ENCODE measurements at places on chromosomes 7 and 10.

GRCh38 chr10:68899186-68899745 lies 1.8 kb upstream of the DDX50 start:
- DNase-seq: no peak

- DNase-seq: peak; percentile 72
Observed at GRCh38 chr10:5873515-5873995, 16.1 kb downstream of the ANKRD16 start.

DNA sequence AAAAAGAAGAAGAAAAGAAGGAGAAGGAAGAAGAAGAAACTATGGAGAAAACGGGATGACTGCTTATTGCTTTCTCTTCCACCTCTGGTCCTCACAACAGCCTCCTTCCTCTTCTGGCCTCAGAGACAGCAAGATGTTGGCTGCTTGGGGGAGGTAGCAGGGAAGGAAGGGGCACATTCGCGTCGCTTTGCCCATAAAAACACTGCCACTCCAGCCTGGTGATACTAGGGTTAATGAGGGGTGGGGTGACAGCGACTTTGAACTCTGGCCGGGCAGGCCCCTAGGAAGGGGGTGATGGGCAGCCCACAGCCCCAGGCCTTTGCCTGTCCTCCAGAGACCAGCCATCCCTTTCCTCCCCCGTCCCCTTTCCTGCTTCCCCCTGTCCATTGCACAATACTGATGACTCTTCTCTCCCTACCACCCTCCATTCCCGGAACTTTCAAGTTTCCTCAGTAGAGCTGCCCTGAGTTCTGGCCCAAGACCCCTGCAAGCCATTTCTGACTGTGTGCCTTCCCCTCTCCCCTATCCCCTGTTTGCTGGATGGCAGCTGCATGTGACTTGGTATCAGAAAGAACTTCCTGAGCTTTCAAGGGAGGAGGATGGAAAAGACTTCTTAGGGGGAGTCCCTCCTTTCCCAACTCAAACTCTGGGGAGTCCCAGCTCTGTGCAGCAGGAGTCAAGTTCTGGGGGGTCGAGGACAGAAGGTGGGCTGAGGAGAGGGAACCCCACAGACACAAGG lies 2.2 kb upstream of the CUEDC2 start:
- no peak for DNase-seq

- no peak for DNase-seq
Observed at GRCh38 chr7:69539531-69539930, 58.7 kb upstream of the AUTS2 start.

DNA sequence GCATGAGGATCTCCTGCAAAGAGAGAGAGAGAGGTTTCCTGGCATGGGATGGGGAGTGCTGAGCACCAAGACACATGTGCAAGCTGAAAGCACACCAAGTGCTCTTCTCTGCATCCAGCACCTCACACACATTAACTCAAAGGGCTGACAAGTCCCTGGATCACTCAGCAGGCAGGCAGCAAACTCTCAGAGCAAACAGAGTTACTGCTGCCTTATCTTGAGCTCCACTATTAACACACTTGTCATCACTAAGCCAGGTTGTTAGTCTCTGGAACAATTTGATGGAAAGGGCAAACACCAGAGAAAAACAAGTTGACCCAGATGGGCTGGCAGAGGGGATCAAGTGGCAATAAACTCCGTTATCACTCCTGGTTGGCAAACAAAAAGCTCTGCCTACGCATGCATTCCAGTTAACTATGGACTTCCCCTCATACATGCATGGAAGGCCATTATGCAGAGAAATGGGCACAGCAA lies 349.9 kb downstream of the KCNMA1 start:
- no peak for DNase-seq

GRCh38 chr10:65010845-65011244 lies 1489.6 kb downstream of the REEP3 start:
- no peak for DNase-seq

- no peak for DNase-seq
Observed at GRCh38 chr10:121102706-121103105, 251.5 kb downstream of the WDR11 start.

- DNase-seq: no peak
Observed at GRCh38 chr10:66823301-66823700, 102.5 kb upstream of the LRRTM3 start.

DNA sequence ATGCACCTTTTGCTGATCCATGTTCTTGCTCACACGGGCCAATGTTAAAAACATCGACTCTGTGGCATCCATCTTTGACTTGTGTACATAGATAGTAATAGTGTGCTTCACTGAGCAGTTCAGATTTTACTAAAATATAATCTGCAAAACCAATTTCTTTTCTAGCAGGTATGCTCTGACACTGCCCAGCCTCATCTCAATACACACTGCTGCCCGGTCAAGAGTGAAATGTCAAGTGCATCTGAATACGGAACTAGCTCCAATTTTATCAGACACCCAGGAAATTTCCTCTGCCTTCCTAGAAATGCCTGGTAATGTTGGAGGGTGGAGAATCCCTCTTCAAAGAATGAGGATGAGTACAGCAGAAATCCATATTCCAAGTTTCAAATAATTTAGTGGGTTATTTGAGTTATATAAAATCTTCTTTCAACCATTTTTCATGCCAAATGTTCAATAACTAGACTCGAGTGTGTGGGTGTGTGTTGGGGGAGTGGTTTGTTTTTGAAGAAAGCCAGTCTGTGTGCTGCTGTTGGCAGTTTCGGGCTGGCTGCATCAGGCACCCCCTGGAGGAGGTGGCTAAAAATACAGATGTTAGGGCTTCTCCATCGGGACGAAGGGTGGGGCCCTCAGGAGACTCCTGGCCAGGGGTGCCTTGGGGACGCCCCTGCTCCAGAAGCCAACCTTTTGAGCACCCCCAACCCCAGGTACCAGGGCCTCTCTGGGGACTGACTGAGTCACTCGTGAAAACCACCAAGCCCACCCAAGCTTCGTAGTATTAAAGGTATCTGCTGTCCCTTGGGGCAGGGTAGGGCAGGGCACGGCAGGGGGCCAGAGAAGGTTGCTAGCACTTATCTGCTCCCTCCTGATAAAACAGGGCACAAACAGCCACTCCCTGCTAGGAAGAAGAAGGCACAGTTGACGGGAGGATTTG lies 15.4 kb downstream of the CTBP2 start:
- DNase-seq: no peak

- peak; percentile 24 for DNase-seq
Observed at GRCh38 chr7:47088329-47089067, 493.4 kb downstream of the TNS3 start.

- no peak for DNase-seq
Observed at GRCh38 chr7:87345962-87346371, 503 bp downstream of the CROT start.

DNA sequence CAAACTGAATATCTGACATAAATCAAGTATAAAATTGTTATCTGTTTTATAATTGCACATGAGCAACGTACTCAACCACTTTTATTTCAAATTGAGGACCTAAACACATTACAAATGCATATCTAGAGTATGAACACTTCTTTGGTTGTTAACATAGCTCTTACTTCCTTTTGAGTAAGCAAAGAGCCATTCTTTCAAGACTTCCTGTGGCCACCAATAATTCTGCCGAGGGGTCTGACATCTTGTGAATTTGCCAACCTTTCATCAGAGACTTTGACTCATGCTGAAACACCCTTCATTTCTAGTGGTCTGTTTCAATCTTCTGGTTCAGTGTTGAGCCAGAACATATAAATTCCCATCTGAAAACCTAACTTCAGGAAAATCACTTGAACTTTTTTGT lies 59.4 kb downstream of the CDK14 start:
- DNase-seq: no peak

GRCh38 chr7:33062023-33062781 lies at the start of gene NT5C3A:
TSS of gene NT5C3A (minus strand) at chr7:33062776. CDS start at chr7:33062705, 71 bp downstream.
- peak; percentile 50 for DNase-seq

DNA sequence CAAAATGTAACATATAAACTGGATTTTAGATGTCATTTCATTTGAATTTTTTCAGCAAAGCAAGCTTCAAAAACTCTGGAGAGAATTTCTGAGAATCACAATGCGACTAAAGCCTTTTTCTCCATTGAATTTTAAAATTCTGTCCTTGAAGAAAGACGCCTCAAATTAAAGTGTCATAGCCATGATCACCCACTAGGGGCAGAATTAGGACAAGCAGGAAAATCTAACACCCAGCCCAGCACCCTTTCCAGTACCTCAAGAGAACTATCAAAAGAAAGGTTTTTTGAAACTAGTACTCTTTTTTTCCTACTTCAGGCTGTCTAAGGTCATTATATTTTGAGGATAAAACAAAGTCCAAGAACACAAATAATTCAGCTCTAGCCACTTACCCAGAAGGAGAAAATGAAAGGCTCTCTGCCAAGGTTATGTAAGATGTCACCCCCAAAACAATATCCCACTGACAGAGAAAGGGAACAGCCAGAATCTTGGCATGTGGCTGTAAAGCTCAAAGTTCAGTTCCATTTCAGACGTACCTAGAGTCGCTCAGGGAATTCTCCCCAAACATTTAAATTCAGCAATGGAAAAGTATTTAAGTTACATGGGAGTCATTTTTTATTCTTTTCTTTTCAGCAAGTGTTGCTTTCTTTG lies 299.4 kb downstream of the SNX13 start:
- DNase-seq: peak; percentile 27

- DNase-seq: no peak
Observed at GRCh38 chr7:109125001-109125400, 555.3 kb downstream of the DNAJB9 start.

- no peak for DNase-seq
Observed at GRCh38 chr7:82805527-82805960, 357.1 kb downstream of the PCLO start.

DNA sequence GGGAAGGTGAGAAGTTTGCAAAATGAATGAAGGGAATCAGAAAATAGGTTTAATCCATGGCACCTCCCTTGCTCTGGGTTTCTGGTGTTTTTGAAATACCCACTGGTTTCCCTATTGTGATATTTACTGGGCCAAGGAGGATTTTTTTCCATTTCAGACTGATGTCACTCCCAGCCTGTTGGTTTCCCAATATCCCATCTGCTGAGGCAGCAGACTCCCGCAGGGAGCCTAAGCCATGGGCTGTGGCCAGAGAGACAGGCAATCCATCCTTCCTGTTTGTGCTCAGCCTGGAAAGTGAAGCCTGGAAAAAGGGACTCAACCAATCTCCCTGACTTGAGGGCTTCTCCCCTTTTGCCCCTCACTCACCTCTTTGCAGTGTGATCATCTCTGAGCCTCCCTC lies 22.8 kb downstream of the FAM107B start:
- no peak for DNase-seq

- DNase-seq: no peak
Observed at GRCh38 chr7:131401194-131401593, 73.5 kb downstream of the MKLN1 start.

- DNase-seq: no peak
Observed at GRCh38 chr10:77187376-77187999, 450.1 kb downstream of the KCNMA1 start.

DNA sequence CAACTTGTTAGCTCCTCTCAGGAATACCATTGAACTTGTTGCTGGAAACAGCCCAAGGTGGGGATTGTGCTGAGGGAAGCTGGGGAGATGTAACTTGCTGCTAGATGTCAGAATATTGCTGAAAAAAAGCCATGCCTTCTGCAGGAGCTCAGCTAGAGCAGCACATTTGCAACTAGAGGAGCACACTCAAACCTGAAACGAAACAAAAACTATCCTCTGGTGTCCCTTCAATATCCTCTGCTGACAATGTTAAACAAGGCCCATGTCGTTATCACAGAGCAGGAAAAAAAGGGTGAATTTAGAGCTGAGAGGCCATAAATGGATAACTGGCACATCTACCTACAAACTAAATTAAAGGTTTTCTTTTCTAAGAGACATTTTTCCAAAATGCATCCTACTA lies 53.7 kb upstream of the MACC1 start:
- no peak for DNase-seq

- no peak for DNase-seq
Observed at GRCh38 chr7:69687739-69688433, 89.6 kb downstream of the AUTS2 start.

GRCh38 chr10:96138102-96138501 lies 8.0 kb downstream of the ZNF518A start:
- DNase-seq: no peak

DNA sequence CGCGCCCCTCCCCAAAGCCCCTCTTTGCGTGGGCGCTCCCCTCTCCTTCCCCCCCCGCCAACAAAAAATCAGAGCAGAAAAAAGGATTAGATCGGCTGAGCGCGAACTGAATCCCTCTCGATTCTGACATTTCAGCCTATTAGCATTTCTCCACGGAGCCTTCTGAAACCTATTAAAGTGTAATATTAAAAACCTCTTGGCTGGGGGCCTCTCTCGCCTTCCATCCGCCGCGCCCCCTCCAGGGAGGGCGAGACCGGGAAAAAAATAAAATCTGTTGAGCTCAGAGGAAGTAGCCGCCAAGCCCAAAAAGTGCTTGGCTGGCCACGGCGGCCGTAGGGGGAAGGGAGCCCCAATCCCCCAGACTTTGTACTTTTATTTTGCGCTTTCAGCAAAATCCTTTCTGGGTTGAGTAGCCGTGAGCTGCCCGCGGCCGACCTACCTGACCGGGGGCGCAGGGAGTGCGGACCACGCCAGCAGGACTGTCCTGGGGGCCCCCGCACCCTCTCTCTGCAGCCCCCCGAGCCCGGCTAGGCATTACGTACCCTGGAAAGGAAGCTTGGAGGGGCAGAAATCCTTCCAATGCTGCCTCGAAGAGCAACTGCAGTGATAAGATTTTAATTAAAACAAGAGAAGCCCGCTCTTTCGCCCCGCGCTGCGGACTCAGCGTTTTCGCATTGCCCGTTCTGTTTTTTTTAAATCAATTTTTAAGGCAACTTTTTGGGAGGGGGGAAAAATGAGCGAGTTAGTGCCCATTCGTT lies 1.3 kb upstream of the TNRC18 start:
- peak; percentile 11 for DNase-seq

DNA sequence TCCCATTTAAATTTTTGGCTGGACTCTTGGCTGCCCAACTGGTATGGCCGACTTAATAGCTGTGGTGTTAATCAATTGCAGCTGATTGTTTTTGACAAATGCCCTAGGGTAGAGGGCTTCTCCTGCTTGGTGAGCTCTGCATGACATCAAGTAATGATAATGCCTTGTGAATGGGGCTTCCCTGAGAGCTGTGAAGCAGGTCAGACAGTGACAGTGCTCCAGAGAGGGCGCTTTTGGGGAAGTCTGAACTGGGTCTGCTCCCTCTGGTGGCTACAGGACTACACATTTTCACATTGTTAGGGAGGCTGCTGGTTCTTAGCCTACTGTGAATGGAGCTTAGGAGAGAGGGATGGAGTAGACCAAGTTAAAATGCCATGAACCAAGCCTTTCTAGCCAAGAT lies 98.8 kb downstream of the SDK1 start:
- no peak for DNase-seq

- DNase-seq: no peak
Observed at GRCh38 chr10:52864201-52865106, 91.9 kb upstream of the MBL2 start.

- DNase-seq: no peak
Observed at GRCh38 chr10:49645871-49646870, 32.3 kb downstream of the CHAT start.

Measured in stimulated activated CD4-positive, alpha-beta T cell treated with anti-CD3 and anti-CD28 coated beads, Interleukin-2, amount 100 ng/mL, for 24 hours (primary cell).